ENCODE measurements at places on chromosomes 6 and 20.

DNA sequence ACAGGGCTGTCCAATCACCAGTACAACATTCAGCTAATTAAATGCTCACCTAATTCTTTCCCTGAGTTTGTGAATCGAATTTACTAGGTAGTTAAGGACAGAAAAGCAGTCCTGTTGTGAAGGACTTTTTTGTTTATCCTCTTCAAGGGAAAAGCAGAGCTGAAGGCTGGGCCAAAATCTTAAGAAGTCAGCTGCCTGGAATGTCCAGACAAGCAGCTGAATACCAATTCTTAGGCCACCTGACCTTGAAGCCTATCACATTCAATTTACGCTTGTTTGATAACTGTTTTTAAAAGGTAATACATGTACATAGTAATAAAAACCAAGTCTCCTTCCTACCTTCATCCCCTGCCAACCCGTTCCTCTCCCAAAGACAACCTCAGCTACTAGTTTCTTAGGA, 56.4 kb downstream of the UQCC1 start:
- no peak for DNase-seq

DNA sequence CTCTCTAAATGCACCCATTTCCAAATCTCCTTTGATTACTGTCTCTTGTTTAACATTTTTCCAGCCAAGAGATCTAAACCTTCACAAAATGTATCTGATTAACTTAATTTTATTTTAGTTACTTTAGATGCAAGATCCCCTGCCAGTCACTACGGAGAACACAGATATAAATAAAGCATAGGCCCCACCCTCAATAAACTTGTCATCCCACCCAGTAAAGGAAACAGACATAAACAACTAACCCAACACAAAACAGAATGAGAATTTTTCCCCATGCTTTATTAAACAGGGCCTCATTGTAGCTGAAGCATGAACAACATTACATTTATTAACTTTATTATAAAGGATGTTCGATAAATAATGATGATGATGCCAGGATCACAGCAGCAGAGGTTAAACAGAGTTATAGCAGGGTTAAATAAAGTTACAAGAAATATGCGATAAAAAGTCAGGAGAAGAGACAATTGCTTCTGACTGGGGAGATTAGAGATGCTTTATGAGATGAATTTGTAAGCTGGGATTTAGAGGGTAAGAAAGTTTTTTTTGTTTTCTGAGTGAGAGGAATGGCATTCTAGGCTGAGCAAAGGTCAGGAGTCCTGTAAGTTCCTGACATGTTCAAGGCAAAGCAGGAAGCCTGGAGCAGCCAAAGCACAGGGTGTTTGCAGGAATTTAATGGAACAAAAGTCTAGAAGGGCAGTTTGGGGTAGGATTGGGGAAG, 41.1 kb downstream of the TFAP2A start:
- no peak for DNase-seq

DNA sequence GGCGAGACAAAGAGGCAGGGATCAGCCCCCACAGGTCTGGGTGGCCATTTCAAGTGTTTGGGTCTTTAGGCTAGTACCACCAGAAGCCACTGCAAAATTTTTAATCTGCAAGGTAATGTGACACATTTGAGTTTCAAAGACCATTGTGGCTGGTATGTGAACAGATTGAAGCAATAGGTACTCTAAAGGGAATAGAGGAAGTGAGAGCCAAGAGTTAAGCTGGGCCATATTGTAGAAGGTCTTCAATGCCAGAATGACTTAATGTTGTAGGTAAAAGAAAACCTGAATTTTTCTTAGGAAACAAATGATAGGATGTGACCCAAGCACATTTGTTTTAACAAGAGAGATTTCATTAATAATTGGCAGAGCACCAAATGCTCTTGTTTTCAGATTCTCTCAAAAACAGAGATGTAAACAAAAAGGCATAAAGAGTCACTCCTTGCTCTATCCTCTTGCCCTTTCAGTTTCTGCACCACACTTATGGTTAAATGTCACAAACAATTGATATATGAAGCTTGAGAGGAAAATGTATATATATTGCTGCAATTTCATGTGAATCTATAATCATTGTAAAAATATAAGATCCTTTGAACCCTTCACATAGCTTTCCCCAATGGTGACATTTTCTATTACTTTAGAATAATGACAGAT, 307.1 kb upstream of the PLN start:
- DNase-seq = no peak

- DNase-seq = no peak
Observed at GRCh38 chr6:166286839-166287271, 21.3 kb downstream of the PRR18 start.

GRCh38 chr6:147776631-147777213, 268.2 kb downstream of the SAMD5 start:
- no peak for DNase-seq

DNA sequence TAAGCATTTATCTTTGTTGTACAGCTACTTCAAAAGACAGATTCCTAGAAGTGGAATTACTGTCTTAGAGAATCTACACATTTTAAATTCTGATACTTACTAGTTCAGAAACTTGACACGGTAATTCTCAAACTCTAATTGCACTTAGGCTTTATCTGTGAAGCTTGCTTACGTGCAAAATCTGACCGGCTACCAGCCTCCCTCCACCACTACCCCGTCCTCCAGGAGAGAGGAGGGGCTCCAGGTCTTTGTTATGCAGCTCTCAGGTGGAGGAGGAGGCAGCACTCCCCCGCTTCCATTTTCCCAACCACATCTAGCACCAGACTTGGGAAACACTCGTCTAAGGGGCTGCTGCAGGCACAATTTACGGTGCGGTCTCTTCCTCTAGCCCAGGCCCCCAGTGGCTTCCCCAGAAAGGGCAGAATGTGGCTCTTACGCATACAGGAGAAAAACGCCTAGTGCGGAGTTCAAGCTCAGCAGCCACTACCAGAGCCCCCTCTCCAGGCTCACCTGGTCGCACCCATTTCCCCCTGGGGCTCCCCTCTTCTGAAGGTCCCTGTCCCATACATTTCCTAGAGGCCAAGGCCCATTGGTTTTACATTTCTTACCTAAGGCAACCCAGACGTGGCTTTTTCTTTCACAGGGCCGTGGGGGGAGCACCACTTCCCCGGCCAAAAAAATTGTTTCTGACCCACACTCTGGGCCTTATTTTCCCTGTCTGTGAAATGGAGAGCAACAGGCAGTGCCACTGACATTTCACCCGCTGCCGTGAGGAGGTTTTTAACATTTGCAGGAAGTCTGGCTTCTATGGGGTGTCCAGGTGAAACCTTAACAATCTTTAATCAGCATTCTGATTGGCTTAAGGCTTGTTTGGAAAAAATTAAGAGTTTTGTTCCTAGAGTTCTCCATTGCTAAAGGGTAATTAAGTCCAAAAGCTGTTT, 1.6 kb upstream of the TGIF2 start:
- DNase-seq = peak; percentile 37

GRCh38 chr6:27720607-27721580, 191.3 kb downstream of the OR2B2 start:
- peak; percentile 40 for DNase-seq

All from HEK293T (cell line).